Fibroblast of the aortic adventitia (primary cell): ENCODE measurements at places on chromosomes 1 and 21.

- no peak for DNase-seq
Observed at GRCh38 chr1:227066999-227067398, 126.9 kb downstream of the COQ8A start.

DNA sequence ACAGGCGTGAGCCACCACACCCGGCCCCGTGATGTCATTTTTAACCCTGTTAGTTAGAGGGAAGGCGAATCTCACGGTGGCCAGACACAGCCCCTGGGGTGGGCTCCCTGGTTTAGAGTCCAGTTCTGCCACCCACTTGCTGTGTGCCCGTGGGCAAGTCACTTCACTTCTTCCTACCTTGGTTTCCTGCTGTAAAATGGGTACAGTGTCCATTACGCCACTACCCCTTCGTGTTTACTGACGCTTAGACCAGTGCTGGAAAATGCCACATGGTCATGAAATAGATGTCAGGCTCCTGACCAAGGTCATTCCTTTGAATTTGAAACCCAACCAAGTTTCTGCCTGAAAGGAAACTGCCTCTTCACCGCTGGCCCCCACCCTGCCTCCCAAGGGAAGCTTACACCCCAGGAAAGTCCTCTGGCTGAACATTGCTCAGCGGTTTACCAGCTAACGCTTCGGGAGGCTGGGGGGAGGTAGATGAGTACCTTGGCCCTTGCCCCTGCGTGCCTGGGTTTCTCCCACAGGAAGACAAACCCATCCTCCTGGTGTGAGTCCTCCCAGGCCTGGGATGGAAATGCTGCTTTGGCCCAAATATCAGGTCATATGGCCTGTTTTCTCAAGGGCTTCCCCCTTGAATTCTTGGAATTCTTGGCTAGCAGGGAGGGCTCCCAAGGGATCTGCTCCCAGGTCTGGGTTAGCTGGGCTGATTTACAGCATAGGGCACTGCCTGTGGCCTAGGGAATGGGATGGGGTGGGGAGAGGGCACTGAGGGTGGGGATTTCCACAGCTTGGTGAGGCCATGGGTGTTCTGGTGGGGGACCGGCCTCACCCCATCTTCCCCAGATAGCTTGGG is 7.6 kb upstream of the AADACL4 start:
- peak; percentile 87 for DNase-seq

- peak; percentile 41 for DNase-seq
Observed at GRCh38 chr1:218895064-218895587, 278.6 kb upstream of the LYPLAL1 start.

GRCh38 chr1:182662121-182662890 is 22.1 kb downstream of the RGS8 start:
- DNase-seq: no peak

DNA sequence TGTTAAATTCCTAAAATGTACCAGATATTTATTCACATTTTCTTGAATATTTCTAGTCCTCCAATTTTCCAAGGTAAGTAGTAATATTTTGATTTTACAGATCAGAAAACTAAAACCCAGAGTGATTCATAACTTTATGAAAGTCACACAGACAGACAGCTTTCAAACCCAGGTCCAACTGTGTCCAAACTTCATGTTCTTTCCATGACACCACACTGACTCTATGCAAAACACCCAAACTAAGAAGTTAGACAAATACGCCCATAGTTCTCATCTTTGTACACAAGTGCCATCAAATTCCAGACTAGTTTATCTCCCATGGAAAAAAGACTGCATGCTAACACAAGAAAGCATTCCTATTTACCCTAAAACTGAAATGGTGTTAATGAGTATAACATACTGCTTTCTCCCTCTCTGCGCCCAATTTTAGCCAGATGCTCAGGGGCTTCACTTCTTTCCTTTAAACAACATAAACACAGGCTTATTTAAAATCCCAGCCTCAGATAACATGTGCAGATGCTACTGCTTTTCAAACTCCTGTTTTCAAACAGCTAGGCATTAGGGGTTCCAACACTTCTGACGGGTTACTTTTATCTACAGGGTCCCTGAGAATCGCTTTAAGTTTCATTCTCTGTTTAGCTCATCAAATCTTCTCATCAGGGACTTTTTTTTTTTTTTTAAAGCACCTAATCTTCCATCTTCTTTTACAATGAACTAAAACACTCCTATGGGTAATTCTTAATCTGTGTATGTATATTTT is 44.6 kb downstream of the WASF2 start:
- no peak for DNase-seq

DNA sequence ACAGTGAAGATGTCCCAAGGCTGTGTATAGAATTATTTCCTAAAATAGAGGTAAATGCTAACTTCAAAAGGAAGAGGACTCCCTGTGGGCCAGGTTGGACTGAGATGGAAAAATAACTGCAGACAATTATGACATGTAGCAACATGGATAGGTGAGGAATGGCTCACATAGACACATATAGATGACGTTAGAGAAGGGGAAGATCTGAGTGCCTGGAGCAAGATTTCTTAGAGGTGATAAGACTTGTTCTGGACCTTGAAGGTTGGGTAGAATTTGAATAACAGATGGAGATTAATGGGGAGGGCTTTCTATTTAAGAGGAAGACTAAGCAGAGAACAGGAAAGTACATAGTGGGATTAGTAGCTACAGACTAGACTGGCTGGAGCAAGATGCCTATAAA is 76.9 kb downstream of the C1orf21 start:
- no peak for DNase-seq

GRCh38 chr1:169019419-169020058 is 87.0 kb upstream of the ATP1B1 start:
- no peak for DNase-seq

DNA sequence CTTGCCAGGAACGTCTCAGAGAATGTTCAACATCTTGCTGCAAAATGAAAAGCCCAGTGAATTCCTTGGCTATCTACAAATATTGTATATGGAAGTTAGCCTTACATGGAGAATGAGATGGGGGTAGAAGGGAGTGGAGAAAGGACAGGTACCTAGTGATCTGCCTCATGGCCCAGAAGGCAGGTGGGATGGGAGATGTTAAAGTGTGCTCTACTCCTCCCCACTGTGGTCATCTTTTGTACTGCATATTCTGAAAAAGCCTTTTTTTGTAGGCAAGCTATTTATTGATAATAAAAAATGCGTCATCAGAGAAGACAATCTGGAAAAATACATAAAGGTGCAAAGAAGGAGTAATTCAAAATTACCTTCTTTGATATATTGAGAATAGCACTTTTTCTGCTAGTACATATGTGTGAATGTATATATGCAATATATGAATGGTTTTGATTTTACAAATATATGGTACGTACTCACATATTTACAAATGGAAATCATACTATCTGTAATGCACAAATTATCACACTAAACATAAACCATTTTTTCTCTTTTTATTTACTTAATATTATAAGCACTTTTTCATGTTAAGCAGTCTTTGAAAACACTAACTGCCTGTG is 19.1 kb upstream of the SLC5A9 start:
- DNase-seq: peak; percentile 35

- no peak for DNase-seq
Observed at GRCh38 chr1:228940526-228940925, 205.2 kb downstream of the RHOU start.

DNA sequence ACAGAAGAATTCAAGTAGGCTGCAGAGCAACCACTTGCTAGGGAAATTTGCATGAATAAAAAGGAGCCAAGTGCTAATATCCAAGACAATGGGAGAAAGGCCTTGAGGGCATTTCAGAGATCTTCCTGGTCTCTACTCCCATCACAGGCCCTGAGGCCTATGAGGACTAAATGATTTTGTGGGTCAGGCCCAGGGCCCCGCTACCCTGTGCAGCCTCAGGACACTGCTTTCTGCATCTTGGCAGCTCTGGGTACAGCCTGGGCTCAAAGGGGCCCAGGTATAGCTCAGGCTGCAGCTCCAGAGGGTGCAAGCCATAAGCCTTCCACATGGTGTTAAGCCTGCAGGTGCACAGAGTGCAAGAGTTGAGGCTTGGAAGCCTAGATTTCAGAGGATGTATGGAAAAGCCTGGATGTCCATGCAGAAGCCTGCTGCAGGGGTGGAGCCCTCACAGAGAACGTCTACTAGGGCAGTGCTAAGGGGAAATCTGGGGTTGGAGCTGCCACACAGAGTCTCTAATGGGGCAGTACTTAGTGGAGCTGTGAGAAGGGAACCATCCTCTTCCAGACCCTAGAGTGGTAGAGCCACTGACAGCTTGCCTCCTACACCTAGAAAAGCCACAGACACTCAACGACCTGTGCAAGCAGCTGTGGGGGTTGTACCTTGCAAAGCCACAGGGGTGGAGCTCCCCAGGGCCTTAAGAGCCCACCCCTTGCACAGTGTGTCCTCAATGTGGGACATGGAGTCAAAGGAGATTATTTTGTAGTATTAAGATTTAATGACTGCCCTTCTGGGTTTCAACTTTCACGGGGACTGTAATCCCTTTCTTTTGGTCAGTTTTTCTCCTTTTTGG is 13.7 kb upstream of the ACTRT2 start:
- no peak for DNase-seq

DNA sequence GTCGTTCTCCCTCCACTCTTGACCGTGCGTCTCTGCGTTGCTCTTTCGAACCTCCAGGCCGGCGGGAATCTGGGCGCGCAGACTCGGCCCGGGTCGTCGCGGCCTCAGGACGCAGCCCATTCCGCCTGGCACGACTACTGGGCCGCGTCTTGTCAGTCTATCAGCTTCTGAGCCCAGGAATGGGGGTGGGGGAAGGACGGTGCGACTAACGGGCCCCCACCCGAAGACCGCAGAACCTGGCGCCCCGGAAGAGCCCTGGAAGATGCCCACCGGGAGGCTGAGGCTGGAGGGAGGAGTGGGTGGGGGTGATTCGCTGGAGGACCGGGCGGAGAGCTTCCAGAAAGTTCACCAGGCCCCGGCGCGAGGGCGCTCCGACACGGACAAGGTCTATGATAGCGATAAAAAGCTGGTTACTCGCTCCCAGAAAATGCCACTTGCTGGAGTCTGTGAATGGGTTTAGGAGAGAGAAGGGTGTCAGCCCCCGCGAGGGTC is 1.7 kb upstream of the DMRTA2 start:
- DNase-seq: no peak

DNA sequence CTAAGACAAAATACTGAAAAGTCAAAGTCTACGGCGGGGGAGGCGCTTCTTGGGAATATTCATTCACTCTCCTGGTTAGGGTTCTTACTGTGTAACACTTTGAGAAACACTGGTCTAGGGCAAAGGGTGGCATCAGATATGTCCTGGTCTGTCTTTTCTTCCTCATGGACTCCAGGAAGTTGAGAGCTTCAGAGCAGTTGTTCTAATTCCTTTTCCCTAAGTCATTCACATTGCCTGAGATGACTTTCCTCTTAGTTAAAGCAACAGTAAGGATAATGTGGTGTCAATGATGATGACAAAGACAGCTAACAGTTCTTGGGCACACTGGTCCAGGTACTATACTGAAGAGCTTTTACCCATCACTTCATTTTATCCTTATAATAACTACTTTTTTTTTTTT is 27.0 kb downstream of the FGGY start:
- no peak for DNase-seq

- peak; percentile 56 for DNase-seq
Observed at GRCh38 chr1:61638911-61639605, 85.9 kb downstream of the TM2D1 start.

DNA sequence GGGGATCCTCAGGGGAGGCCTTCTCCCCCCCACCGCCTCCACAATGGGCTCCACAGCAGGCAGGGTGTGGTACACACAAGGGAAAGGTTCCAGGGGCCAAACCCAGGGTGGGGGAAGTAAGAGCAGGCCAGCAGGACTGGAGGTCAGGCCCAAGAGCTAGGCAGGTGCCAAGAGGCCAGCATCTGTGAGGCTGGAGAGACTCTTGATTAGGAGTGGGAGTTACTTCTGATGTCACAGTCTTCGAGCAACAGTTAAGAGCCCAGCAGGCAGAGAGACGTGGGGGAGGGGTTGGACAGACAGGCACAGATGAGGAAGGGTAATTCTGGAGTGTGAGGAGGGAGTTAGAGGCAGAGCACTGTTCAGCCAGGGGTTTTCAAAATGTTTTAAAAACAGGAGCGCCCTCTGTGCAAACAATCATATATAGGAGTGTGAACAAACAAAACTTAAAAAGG is 55.8 kb downstream of the SLC9A1 start:
- DNase-seq: peak; percentile 85
